Stimulated activated CD8-positive, alpha-beta memory T cell treated with anti-CD3 and anti-CD28 coated beads, Interleukin-7, amount 100 ng/mL, for 24 hours (primary cell): ENCODE measurements at places on chromosomes 3 and 15.

DNA sequence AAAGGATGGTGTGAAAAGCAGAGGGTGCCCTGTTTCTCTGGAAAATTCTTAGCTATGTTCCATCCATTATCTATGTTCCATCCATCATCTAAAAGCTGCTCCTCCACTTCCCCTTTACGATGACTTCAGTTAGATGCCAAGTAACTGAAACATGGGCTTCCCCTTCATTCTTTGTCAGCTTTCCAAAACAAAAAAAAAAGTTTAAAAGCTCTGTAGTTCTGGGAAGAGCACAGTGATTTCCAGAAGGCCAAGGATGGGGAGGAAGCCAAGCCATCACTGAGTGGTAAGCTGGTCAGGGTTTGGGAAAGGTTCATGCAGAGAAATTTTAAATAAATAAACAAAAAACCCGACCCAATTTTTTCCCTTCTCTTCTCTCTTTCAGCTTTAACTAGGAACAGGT, 111.5 kb downstream of the CFAP44 start:
- DNase-seq = no peak

- no peak for DNase-seq
Measured at GRCh38 chr3:113536627-113537101, 4.3 kb downstream of the SIDT1 start.

DNA sequence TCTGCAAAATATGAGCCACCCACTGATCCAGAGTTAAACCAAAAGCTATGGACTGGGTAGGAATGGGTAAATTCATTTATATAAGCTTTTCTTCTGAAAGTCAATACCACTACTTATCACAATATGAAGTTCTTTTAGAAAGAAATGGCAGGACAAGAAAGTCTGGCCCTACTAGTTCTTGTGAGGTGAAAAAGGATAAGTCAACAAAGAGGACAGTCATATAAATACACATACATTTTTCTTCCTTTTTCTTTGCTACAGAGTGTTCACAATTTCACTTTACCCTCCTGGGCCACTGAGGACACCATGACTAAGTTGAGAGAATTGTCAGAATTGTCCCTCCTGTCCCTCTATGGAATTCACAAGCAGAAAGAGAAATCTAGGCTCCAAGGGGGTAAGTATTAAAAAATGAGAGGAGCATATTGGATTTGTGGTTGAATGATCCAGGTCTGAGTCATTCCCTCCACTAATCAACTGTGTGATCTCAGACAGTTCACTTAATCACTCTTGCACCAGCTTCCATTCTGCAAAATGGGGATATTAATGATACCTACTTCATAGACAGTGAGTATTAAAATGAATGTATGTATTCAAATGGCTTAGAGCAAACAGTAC, 27.6 kb downstream of the ACP3 start:
- no peak for DNase-seq

GRCh38 chr3:852033-852432, 240.8 kb upstream of the CNTN6 start:
- DNase-seq = no peak

DNA sequence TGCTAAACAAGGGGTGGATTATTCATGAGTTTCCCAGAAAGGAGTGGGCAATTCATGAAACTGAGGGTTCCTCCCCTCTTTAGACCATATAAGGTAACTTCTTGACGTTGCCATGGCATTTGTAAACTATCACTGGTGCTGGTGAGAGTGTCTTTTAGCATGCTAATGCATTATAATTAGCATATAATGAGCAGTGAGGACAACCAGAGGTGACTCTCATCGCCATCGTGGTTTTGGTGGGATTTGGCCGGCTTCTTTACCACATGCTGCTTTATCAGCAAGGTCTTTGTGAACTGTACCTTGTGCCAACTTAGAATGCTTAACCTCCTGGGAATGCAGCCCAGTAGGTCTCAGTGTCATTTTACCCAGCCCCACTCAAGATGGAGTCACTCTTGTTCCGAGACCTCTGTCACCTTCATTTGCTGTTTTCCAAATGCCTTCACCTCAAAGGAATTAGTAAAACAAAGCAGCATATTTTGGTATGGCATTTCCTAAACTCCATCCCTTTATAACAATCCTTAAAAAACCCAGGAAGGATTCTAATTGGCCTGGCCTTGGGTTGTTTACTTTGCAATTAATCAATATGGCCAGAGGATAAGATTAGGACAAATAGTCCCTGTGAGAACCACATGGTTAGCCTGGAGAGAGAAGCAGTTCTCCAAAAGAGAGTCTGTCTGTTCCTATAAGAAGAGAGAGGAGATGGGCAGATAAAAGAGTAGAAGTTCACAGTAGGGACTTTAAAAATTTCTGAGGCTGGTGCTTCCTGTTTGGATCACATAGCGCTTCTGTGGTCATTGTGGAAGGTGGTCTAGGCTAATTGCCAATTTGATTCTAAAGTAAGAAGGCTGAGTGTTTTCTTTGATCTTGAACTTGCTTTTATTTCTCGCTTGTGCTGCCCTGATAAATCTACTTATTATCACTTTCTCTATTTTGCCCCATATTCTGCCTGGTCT, 155.2 kb upstream of the EOMES start:
- DNase-seq = no peak

DNA sequence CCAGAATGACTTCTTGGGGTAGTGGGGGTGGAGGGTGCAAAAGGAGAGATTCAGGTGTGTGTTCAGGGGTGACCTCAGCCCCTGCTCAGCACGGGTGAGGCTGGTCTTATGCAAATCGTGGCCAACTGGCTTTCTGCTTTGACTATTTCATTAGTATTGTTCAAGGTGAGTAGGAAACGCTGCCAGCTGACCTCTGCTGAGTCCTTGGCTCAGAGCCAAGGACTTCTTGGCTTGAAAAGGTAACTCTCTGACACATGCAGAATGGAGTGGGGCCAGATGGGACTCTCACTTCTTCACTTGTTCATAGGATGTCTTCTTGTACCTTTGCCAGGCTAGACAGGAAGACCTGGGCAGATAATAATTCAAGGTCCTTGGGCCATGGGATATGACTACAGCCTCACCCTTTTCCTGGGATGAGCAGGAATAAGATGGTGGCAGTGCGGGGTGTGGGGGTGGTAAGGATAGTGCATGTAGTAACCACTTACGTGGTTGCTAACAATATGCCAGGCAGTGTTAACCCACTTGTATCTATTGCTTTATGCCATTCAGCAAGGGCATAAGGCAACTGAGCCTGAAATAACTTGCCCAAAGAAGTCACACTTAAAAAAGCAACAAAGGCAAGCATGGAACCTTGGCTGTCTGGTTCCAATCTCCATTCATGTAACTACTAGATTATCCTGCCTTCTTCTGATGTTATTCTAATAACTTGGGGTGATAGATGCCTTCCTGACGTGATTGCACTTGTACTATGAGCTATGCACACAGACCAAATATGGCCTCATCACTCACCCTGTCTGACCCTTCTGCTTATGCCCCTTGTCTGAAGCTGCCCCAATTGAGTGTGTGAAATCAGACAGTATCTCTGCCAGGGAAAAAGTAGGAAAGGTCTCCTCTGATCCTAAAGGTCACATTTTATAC, 193.1 kb downstream of the NR1D2 start:
- DNase-seq = no peak

DNA sequence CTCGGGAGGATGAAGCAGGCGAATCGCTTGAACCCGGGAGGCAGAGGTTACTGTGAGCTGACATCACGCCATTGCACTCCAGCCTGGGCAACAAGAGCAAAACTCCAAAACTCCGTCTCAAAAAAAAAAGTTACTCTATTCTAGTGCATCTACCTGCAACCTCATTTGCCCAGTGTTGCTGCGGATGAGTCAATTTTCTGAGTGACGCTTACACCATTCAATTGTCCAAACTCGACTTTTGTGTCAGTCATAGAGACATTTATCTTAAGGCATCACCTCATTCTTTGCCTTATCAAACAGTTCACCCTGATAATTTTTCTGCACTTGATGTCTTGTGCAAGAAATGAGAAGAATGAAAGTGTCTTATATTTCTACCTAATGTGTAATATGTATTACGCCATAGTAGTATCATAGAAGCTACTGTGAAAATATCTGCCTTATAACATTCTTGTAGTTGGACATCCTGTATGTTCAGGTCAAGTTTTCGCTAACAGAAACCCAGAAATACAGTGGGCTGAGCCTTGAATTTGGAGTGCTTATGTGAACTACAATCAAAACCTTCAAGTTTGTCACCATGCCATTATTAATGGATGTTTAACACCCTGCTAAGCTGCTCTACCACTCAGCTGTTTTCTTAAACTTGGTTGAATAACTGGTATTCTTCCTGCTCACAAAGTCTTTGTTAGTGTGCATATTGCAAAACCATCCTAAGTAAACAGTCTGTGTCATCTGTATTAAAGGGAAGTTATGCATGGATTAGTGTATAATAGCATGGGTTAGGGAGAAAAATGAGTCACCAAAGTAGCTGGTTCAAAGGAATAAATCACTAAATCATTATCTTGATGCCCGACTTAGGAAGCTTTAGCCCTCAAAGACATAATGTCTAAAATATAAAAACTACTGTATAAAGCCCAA, 531.0 kb upstream of the NR2F2 start:
- DNase-seq = no peak

DNA sequence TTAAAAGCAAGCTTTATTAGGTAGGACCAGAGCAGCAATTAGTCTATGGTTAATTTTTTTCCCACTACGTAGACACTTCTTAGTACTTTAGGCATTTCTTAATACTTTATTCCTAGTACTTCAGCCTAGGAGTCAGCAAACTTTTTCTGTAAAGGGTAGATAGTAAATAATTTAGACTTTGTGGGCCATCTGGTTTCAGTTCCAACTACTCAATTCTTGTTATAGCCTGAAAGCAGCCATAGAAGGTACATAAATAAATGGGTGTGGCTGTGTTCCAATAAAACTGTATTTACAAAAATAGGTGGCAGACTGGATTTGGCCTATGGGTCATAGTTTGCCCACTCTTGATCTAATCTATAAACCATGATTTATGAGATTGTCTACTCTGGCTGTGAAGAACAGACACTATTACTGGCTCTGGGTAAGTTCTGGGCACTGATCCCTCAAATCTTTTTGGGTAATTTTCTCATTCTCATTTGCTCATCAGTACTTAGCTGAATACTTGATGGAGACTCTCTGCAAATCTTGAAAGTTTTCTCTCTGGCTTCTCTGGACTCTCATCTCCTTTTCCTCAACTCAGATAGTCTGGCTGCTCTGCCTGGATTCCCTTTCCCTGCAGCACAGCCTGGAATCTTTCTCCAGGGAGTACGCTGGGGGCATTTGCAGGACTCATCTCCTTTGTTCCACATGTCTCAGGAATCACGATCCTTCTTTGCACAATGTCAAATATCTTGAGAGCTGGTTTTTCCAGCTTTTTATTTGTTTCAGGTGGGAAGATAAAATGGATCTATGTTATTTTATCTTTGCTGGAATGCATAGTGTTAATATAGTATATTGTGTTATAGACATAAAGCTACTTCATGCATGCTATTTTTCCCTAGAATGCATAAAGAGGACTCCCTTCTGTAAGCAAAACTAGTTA, 524.8 kb upstream of the TBL1XR1 start:
- DNase-seq = no peak

GRCh38 chr3:98918586-98918985, 17.1 kb upstream of the DCBLD2 start:
- no peak for DNase-seq
